Cerebellar nuclear complex (tissue), 1 donor: ENCODE measurements at places on chromosomes 12 and 14.

DNA sequence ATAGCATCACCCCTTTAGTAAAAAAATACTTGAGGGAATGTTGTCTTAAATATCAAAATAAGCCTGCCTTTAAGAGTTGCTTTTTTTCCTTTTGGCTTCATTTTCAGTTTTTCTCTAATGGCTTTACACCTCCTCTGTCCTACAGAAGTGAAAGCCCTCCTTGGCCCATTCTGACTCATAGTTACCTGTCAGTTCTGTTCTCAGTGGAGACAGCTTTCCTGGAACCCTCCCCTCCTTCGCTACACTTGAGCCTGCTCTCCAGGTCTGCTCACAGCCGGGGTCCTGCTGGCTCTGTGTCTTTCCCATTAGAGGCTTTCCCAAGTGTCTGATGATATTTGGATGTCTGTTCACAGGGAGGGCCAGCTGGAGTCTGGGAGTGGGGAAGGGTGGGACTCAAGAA lies 84.0 kb downstream of the PELI2 start:
- no peak for DNase-seq

DNA sequence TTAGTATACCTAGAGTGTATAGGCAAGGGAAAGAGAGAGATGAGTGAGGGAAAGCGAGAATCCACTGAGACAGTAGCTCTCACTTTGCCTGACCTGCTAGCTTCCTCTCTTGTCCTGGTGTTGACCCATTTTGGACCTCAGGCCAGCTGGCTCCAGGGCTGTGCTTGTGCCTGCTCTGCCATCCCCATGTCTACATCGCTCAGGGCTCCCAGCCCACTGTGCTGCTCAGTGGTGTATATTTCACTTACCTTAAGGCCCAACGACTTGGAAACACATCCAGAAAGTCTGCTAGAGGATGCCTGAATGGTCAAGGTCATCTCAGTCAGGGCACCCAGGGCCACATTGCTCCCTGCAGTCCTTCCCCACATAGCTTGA lies 964 bp upstream of the SERPINA4 start:
- DNase-seq, result no peak

- no peak for DNase-seq
These were observed 61.0 kb upstream of the BTG1 start for GRCh38 chr12:92206596-92206995.

- DNase-seq, result no peak
These were observed 417.0 kb upstream of the RGS6 start for GRCh38 chr14:71514941-71515919.

DNA sequence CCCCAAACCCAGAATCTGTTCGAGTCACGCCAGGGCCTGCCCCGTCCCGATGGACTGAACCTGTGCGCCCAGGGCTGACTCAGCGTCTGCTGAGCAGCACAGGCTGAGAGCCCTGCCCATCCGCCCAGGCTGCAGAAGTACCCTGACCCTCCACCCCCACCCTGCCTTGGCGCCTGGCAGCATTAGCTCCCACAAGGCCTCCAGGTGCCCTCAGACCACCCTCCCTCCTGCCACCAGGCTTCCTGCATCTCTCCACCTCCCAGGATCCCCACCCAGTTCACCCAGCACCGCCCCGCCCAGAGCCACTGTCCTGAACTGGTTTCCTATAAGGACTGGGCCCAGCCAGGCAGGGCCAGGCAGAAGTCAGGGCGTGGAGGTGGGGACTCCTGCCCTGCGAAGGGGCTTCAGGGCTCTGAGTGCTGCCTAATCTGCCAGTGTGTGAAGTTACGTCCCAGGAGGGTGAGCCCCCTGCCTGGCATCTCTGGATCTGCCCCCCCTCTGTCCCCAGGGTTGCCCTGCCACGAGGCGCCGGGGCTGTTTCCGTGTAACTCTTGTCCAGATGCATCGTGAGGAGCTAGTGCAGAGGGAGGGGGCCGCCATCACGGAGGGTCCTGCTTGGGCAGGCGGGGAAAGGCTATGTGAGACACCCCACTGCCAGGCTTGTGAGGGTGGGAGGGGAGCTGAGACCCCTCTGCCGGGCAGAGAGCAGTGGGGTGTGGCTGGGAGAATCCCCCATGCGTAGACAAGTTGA lies 9.1 kb downstream of the ADSS1 start:
- DNase-seq, result no peak

DNA sequence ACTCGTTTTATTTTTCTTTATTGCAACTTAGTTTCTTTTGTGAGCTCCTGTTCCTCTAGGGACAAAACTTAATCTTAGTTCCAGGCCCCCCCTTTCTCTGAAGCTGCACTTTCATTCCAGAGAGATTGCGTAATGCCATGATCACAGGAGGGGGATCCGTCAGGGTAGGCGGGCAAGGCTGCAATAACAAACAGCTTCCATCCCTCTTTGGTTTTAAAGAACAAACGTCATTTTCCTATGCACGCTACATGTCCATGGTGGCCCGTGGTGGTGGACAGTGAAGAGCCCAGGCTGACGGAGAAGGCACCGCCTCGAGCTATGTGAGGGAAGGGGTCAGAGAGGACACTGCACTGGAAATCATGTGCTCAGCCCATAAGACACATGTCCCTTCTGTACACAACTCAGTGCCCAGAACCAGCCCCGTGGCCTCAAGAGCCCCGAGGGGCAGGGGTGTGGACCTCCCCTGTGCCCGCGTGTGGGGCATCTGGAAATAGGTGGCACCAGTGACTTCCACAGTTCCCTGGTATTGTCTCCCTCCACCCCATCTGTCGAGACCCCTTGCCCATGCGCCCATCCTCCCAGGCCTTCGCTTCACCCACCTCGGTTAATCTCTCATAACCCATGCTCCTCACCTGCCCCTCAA lies 161.4 kb downstream of the ADGRD1 start:
- no peak for DNase-seq

- DNase-seq, result no peak
These were observed 1.4 kb downstream of the ETNK1 start for GRCh38 chr12:22626406-22626805.

- DNase-seq, result no peak
These were observed 54.6 kb upstream of the PTGR2 start for GRCh38 chr14:73796893-73797542.

GRCh38 chr14:91977884-91978283 lies 30.4 kb upstream of the FBLN5 start:
- DNase-seq, result no peak

DNA sequence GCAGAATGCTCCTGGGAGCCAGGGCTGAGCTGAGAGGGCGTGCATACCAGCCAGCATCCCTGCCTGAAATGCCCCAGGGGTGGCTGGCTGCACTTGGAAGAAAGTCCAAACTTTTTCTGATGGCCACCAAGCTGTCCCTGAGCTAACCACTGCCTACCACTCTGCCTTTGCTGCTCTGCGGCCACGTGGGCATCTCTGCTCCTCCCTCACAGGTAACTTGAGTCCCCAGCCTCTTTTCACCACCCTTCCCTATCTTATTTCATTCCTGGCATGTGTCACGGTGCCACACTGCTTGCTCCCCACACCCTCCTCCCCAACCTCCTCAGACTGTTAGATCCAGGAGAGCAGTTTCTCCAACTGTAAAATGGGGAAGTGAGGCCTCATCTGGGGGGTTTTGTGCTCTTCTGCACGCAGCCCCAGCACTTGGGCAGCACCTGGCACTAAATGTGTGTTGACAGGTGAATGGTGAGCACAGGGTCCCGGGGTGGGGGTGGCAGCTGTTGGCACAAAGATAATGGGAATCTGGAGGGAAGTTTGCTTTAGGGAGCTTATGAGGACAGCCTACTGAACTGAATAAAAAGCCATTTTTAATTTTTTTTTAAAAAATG lies 113.0 kb downstream of the GLT1D1 start:
- no peak for DNase-seq

GRCh38 chr12:3490895-3491144 lies 183 bp upstream of the PRMT8 start:
- no peak for DNase-seq

DNA sequence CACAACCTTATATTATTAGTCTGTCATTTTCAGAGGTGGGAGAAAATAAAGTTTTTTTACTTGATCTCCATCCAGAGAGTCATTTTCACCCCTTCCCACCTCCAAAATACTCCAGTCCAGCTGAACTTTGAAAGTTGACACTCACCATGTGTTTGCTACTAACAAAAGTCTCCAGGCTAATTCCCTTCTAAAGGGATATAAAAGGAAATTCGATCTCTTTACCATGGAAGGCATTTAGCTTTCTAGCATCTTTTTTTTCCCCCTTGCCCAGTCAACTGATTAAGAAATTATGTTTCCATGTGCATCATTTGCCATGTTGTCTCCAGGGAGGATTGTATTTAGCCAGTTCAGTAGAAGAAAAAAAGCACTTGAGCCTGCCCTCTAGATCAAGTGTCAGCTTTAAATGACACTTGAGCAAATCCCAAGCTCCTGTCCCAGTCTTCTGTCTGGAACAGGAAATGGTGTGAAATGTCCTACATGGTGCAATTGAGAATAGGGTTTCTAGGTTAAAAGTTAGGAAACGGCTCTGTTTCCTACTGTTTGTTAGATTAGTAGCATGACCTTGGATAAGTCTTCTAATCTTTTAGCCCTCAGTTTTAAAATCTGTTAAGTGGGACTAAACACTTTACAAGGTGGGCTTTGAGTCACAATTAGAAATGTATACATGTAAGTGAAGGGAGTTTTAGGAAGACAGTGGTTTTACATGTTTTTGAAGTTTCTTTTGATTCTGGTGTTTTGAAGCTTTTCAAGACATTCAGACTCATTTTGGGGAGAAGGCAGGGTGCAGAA lies 67.2 kb downstream of the GNS start:
- DNase-seq, result no peak

GRCh38 chr12:96098631-96099030 lies 63.2 kb upstream of the LTA4H start:
- DNase-seq, result peak; percentile 99

GRCh38 chr12:48980953-48981756 lies 3.0 kb downstream of the WNT1 start:
- no peak for DNase-seq

DNA sequence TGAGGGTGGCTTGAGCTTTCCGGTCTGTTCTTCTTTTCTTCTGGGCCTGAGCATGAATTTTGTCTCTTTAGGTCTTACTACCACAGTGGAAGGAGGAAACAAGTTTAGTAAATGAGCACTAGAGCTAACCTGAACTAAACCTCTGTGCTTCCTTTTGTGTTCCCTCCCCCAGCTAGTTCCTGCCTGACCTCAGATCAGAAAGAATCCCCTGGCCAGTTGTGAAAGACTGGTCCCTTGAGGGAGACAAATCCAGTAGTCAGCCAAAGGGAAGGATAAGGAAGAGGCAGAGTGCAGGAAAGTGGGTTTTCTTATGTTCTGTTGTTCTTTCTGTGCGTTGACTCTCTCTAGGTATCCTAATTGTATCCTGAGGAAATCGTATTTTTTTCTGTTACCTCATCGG lies 17.5 kb downstream of the ZNF664 start:
- no peak for DNase-seq

DNA sequence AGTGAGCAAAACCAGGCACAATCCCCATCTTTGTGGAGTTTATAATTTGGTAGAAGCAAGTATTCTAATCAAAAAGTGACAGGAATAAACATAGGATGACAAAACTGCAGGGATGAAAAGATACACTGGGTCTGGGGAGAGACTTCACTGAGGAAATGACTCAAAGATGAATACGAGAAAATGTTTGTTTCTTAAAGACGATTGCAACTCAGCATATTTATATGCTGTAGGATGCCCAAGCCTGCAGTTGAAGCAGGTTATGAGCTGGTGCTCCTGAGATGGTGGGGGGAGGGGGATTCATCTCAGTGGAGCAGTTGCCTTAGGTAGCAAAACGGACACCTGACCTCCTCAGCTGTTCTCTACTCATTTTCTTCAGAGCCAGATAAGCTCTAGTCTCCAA lies 13.4 kb upstream of the SLC38A4 start:
- no peak for DNase-seq

GRCh38 chr12:25054783-25055144 lies 105.9 kb upstream of the BCAT1 start:
- no peak for DNase-seq

DNA sequence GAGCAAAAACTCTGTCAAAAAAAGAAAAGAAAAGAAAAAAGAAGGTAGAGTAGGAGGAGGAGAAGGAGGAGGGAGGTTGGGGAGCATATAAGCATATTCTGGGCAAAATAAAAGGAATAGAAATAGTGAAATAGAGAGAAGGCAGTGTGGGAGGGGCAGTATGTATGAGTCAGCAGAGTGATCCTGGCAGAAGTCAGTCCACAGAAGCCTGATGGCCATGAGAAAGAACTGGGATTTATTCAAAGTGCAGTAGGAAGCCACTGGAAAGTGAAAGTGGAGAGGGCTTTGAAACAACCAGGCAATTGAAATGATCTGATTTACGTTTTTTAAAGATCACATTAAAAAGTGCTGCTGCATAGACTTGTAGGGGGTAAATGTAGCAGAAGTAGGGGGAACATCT lies 368.6 kb upstream of the USP15 start:
- no peak for DNase-seq

DNA sequence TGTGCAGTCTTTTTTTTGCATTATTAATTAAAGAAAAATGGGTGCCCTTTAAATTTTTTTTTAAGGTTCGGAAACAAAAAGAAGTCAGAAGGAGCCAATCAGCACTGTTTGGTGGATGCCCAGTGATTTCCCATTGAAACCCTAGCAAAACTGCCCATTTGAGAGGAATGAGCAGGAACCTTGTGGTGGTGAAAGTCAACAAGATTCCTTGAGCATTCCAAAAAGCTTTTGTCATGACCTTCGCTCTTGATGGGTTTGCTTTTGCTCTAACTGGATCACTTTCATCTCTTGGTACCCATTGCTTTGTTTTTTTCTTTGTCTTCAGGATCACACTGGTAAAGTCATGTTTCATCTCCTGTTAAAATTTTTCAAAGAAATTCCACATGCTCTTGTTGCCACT lies 54.1 kb downstream of the ADIPOR2 start:
- DNase-seq, result no peak

- no peak for DNase-seq
These were observed 24.4 kb downstream of the TUNAR start for GRCh38 chr14:95901054-95901453.

GRCh38 chr14:33567731-33568130 lies 383.1 kb downstream of the EGLN3 start:
- no peak for DNase-seq

DNA sequence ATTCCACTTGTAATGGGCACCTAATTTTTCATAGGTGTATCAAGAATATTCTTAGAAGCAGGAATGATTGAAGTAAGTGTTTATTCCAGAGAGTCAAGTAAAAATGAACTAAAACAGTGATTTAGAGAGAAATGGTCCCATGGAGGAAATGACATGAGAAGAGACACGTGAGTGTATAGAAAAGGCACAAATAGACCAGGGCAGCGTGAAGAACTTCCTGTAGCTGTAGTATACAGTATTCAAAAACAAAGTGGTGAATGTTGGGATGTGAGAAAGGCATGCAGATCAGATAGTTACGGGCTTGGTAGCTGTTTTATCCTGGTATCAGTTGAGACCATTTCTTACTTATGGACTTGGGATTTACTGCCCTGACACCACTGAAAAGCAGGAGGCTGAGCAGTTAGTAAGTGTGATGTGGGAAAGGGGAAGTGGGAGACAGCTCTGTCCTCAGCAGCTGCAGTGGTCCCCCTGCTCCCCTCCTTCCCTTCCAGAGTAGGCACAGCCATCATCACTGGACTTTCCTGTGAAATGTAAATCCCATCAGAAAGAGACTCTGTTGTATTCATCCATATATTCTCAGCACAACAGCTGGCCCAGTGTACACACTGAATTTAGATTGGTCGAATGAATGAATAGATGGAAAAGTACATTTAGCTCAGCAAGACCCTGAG lies 16.8 kb upstream of the TESPA1 start:
- DNase-seq, result no peak
